Stimulated activated CD8-positive, alpha-beta memory T cell treated with anti-CD3 and anti-CD28 coated beads, Interleukin-4, amount 100 ng/mL, for 1 hour (primary cell): ENCODE measurements at places on chromosomes 7 and 10.

GRCh38 chr7:8390262-8390626, 43.2 kb upstream of the NXPH1 start:
- DNase-seq: no peak

DNA sequence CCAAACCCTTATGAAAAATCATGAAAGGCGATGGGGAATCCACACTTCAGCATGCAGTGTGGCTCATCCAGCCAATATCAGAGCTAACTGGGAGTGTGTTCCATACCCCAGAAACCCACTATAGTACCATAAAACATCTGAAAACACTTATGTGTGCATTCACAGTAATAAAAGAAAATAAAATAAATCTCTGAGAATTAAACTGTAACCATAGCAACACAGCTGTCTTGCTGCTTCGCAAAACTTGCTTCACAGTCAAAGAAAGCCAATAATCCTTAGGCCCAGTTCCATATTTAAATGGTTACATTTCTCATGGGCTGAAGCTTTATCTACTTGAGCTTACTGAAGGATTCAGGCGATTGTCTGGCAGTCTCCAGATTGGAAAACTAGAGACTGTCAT, 19.9 kb upstream of the POLR1F start:
- no peak for DNase-seq

DNA sequence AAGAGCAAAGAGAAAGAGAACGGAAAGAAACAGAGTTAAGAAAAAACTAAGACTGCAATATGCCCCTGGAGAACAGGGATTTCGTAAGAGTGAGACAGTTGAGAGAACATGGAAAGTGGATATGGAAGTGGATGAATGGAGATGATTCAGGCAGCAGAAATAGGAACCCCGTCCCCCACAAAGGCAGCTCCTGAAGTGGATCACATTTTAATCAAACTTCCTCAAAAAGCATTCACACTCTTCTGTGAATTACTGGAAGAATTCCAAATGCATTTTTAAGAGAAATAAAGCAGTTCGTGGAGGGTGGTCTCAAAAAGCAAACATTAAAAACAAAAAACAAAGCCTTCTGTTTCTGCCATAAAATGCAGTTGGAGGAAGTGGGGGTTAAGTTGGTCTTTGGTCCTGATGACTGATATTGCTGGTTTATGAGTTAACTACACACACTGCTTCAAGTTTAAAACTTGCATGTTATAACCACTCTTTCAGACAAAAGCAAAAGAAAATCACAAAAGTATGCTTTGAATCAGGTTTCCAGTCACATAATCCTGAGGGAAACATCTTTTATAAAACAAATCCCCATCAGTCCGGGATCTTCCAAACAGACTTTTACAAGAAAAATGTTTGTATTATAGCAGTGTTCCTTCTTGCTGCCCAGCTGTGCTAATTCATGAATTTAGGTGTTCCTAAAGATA, 214.3 kb downstream of the FANK1 start:
- no peak for DNase-seq

DNA sequence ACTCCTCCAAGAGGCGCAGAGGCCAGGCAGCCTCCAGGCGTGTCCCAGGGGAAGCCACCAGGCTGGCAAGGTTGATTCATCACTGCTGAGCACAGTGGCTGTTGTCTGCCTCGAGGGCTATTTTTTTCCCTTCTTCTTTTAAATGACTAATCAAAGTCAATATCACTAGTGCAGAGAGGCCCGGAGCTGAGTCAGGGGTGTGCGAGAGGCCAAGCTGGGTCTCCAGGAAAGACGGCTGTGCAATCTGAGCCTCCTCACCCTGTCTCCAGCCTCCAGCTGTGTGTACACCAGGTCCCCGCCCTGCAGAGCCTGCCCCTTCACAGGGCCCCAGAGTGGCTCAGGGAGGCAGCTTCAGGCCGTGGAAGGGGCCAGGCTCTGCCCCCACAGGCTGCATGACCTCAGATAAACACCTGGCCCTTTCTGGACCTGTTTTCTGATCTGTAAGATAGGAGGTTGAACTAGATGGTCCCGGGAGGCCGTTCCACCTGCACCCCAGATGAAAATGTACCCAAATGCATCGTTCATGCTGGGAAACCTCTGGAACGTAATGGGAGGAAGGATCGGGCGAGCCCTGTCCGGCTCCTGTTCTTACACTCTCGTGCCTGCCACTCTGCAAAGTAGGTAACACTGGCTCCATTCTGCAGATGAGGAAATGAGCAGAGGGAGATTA, 3.7 kb downstream of the STX1A start:
- DNase-seq: no peak

GRCh38 chr7:121744877-121745276, 128.1 kb upstream of the PTPRZ1 start:
- no peak for DNase-seq

- no peak for DNase-seq
Measured at GRCh38 chr10:5443429-5443828, 31.1 kb downstream of the NET1 start.

DNA sequence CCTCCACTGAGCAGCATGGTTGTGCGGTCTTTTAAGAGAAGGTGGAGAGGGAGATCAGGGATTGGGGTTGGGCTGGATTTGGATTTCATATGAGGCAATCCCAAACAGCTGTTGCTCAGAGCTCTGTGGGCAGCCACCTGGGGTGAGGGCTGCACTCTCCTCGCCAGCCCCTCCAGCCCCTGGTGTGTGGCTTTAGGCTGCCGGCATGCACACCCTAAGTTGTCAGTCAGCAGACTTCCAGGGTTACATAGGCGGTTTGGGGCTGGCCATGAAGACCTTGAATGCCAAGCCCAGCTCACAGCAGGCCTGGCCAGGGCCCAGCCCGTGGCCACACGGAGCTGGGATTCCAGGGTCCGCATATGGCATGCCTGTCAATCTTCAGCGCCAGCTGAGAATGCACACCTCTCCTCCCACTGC, 54.8 kb downstream of the ZMIZ1 start:
- no peak for DNase-seq
